CD4-positive, alpha-beta memory T cell (primary cell): ENCODE measurements at places on chromosomes 2 and 18. TPM values are rescaled to one million over a fixed set of nuclear protein-coding genes. Genes with fewer than 3 reads are reported as not detected.

HOXD11 gene
- polyA plus RNA-seq: not detected

- DNase-seq: no peak
Measured at GRCh38 chr2:15170070-15170775, 390.9 kb downstream of the NBAS start.

GRCh38 chr2:140600116-140600515, 1530.7 kb downstream of the LRP1B start:
- DNase-seq: no peak

HOXD12 gene
- not detected for polyA plus RNA-seq

- peak; percentile 3 for DNase-seq
Measured at GRCh38 chr2:203673933-203674332, 32.5 kb upstream of the CD28 start.

GRCh38 chr18:49562481-49563129, 748 bp downstream of the LIPG start:
- DNase-seq: no peak

PSMA8 gene
- polyA plus RNA-seq: 4.9 TPM

IL36B gene
- not detected for polyA plus RNA-seq

GRCh38 chr2:119480718-119481142, 43.6 kb downstream of the SCTR start:
- DNase-seq: no peak

LOXL3 gene
- polyA plus RNA-seq: not detected

YIPF4 gene
- polyA plus RNA-seq: 28.9 TPM

DNA sequence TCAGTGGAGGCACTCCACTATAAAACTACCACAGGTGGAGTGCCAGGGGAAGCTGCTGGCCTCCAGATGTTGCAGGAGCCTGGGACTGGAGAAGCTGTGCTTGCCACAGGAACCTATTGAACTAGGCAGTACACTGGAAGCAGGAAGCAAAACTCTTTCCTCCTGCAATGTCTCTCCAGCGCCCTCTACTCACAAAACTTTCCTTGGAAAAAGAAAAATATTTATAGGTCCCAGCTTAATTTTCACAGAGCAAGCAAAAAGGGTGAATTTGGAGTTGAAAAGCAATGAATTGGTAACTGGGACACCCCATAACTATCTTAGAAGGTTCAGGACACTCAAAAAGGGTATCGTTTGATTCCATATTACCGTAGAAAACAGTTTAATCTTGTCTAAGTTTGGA, 33.2 kb upstream of the REEP1 start:
- DNase-seq: no peak

CDH19 gene
- polyA plus RNA-seq: not detected

GRCh38 chr2:110731064-110731463, 1.3 kb upstream of the ACOXL start:
- no peak for DNase-seq

DNA sequence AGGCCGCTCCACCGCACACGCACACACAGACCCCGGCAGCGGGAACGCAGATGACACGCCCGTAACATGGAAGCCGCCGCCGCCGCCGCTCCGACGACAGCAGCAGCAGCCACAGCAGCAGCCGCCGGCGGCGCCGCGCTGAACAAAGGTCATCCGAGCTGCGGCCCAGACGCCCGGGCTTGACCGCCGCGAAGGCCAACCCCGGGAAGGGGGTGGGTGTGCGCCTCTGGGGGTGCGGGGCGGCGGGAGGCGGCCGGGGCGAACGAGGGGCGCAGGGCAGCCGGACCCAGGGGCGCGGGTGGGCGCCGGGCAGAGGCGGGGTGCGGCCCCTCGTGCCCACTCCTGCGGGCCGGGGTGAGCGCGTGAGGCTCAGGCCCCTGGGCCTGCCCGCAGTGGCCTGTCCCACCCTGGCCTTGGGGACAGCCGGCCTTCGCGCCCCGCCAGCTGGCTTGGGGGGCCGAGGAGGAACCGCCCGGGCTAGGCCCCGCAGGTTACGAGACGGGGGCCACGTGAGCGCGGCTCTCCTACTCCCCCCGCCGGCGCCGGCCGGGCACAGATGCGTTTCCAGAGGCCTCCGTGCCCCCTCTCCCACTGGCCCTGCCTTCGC, 1.0 kb upstream of the ZNF532 start:
- peak; percentile 56 for DNase-seq

- no peak for DNase-seq
Measured at GRCh38 chr18:42527766-42528165, 572.7 kb downstream of the PIK3C3 start.

GRCh38 chr2:132774189-132774588, 104.2 kb upstream of the LYPD1 start:
- DNase-seq: no peak

- no peak for DNase-seq
Measured at GRCh38 chr2:188620916-188621315, 329.2 kb downstream of the GULP1 start.

- no peak for DNase-seq
Measured at GRCh38 chr18:45008694-45009413, 328.2 kb downstream of the SETBP1 start.

GRCh38 chr18:22228976-22229375, 59.6 kb downstream of the GATA6 start:
- no peak for DNase-seq

SEH1L gene
- polyA plus RNA-seq: 27.6 TPM

DNA sequence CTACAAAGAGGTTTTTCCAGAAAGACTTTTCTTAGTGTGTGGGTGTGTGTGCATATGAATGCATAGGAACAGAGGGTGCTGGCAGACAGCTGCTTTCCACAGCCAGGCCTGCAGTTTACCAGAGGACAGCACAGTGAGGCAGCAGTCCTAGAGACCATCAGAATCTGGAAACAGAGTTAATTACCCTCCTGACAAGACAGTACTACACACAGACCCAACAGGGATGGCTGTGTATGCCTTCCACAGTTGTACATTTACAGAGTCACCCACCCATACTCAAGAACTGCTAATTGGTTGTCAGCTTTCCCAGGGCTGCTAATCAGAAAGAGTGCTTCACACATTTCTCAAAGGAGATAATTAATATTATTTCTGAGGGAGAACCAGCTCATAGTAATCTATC, 104.7 kb downstream of the FEZ2 start:
- DNase-seq: no peak

PDE11A gene
- polyA plus RNA-seq: not detected

DNA sequence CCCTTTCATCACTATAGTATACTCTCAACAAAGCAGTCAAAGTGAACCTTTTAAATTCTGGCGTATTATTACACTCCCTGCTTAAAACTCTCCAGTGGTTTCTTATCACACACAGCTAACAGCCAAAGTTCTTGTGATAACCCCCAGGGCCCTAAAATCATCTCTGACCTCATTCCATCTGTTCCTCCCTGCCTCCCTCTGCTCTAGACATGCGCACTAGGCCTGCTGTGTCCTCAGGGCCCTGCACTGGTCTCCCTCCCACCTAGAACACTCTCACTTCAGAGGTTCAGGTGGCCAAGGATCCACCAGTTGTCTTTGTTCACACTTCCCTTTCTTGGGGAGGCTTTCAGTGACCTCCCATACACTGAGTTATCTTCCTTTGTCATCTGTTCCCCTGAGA, 603.4 kb downstream of the DSC3 start:
- DNase-seq: no peak

C1QL2 gene
- not detected for polyA plus RNA-seq

GRCh38 chr2:239266434-239266766, 134.4 kb downstream of the HDAC4 start:
- DNase-seq: no peak

GRCh38 chr2:48574353-48575287, 43.0 kb upstream of the GTF2A1L start:
- DNase-seq: no peak

GRCh38 chr2:134758633-134759032, 39.8 kb upstream of the TMEM163 start:
- DNase-seq: no peak

DNA sequence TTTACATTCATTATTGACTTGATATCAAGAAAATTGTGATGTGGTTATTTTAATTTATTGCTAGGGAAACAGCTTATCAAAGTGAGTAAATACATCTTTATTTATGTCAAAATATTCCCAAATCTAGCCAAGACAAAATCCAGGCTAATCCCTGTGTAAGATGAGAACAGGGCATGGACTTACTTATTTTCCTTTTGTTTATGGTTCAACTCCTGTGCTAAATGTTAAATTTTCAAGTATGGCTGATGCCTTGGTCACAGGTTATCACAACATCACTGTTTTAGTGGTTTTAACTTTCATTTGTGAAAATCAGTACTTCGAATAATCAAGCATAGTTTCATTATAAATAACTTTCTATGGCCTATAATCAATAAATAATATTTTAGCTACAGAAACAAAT, 657.0 kb upstream of the SYT4 start:
- no peak for DNase-seq

GRCh38 chr2:2875296-2875695, 502.3 kb downstream of the EIPR1 start:
- no peak for DNase-seq

- no peak for DNase-seq
Measured at GRCh38 chr2:202749477-202749876, 114.7 kb downstream of the FAM117B start.

- DNase-seq: no peak
Measured at GRCh38 chr18:74420926-74421325, 36.2 kb downstream of the DIPK1C start.

- DNase-seq: no peak
Measured at GRCh38 chr2:25491003-25491696, 149.4 kb upstream of the DNMT3A start.

DNA sequence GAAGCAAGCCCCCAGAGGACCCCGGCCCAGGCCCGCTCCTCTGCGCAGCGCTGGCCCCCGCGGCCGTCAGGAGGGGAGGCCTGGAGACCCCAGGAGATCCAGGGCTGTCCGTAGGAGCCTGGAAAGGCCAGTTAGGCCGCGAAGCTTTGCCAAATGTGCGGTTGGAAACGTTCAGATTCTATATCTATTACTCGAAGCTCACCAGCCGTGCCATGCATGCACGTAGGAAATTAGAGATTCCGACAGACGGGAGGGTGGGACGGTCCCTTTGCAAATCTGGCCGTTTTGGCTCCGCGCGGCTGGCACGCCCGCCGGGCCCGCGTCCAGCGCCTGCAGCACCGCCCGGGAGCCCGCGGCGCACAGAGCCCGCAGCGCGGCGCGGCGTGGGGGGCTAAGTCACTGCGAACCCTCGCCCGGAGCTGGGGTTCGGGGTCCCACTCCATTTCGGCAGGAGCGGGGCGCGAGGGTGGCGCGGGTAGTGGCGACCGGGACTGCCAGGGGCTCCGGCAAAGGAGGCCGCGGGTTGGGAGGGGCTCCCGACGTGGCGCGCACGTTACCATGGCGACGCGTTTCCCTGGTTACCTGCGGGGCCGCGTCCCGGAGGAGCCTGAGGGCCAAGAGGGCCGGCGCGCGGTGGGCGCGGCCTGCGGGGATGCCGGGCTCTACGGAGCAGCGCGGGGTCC, 488.6 kb upstream of the SMIM21 start:
- no peak for DNase-seq
